ENCODE measurements at places on chromosomes 7 and 10.

GRCh38 chr10:122659651-122660050 lies 40.0 kb downstream of the C10orf120 start:
- H3K4me1 ChIP-seq = no peaks in the 10 kb centered on the region
- no peak overlapping the region for H3K27ac ChIP-seq
- no peaks in the 10 kb centered on the region for H3K36me3 ChIP-seq
- H3K4me3 ChIP-seq = no peak overlapping the region
- DNase-seq = no peak

- no peaks in the 10 kb centered on the region for H3K4me1 ChIP-seq
- H3K27me3 ChIP-seq = no peaks in the 10 kb centered on the region
- H3K4me3 ChIP-seq = no peak overlapping the region
Observed at GRCh38 chr10:48404646-48405045, 98.2 kb downstream of the MAPK8 start.

DNA sequence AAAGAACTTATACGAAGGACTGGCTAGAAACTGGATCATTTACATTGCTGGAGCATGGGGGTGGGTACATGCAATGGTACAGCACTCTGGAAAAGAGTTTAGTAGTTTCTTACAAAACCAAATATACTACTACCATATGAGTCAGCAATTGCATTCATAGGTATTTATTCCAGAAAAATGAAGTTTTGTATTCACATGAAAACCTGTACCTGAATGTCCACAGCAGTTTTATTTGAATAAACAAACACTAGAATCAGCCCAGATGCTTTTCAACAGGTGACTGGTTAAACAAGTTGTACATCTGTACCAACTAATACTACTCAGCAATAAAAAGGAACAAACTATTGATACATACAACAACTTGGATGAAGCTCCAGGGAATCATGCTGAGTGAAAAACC lies 3.4 kb downstream of the SCIN start:
- H3K4me1 ChIP-seq = peaks cover 19% of the 10 kb centered on the region
- no peak for DNase-seq
- no peak overlapping the region for H3K27ac ChIP-seq
- no peaks in the 10 kb centered on the region for H3K36me3 ChIP-seq

- H3K4me3 ChIP-seq = no peak overlapping the region
- no peak for DNase-seq
- H3K36me3 ChIP-seq = peaks cover 78% of the 10 kb centered on the region
- no peak overlapping the region for H3K27ac ChIP-seq
- peaks cover 3% of the 10 kb centered on the region for H3K4me1 ChIP-seq
Observed at GRCh38 chr10:6227346-6227745, 24.6 kb downstream of the PFKFB3 start.

DNA sequence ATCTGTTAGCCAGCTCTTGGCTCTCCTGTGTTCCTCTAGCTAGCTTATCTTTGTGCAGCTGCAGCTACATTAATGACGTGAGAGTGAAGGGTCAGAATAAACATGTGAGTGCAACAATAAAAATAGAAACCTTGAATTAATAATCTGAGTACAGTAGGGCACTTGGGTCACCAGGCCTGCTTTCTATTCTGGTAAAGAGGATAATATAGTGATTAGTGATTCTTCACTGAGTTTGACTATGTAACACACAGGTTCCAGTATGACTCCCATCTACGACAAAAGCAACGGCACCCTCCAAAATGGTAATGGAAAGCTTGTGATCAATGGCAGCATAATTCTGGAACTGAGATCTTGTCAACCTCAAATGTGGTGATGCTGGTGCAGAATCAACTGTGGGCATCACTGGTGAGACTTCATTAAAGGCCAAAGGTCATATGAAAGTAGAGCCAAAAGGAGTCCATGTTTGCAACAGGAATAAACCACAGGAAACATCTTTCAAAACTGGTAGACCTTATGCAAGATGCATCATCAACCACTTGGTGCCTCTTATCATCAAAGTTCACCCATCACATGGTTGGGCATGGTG lies 77.6 kb downstream of the NRBF2 start:
- no peak overlapping the region for H3K27ac ChIP-seq
- no peaks in the 10 kb centered on the region for H3K27me3 ChIP-seq
- no peak for DNase-seq
- H3K4me1 ChIP-seq = peaks cover 11% of the 10 kb centered on the region
- peaks cover 72% of the 10 kb centered on the region for H3K36me3 ChIP-seq

DNA sequence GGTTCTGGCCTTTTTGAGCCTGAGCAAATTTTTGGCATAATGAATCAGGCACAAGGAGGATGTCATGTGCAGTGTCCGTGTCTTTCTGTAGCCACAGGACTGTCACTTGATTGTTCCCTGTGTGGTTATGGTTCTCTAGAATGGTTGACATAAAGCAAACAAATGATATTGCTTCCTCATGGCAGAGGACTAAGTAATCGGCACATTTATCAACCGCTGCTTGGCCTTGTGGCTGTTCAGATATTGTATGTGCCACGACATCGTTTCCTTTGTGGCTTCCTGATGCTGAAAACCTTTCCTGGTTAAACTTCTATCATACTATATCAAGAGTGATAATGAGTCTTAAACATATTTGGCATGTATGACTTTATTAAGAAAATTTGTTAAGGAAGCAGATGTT lies 598.8 kb downstream of the SUGCT start:
- H3K27me3 ChIP-seq = no peaks in the 10 kb centered on the region
- H3K36me3 ChIP-seq = no peaks in the 10 kb centered on the region
- no peak overlapping the region for H3K27ac ChIP-seq

DNA sequence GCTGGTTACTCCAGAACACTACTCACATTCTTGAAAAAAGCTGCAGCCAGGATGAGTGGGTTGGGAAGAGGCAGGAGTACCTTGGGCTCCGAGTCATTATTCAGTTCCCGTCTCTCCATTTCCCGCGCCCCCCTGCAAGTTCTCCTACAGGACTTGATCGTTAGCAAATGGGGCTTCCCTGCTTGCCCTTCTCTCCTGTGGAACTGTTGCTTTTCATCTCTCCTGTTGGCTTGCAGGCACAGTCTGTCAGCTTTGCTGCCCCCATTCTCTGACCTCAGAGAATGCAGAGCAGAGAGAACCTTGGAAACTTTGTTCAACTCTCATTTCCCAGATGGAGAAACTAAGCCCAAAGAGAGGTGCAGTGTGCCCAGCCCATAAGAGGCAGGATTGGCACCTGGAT lies 35.6 kb upstream of the LRRC4 start:
- no peak overlapping the region for H3K4me3 ChIP-seq
- no peak overlapping the region for H3K27ac ChIP-seq
- DNase-seq = no peak
- H3K4me1 ChIP-seq = peaks cover 16% of the 10 kb centered on the region
- H3K27me3 ChIP-seq = no peaks in the 10 kb centered on the region

GRCh38 chr10:103834436-103835095 lies 20.8 kb downstream of the SH3PXD2A start:
- no peaks in the 10 kb centered on the region for H3K27me3 ChIP-seq
- H3K4me3 ChIP-seq = no peak overlapping the region
- no peaks in the 10 kb centered on the region for H3K4me1 ChIP-seq
- no peak overlapping the region for H3K27ac ChIP-seq
- DNase-seq = no peak

DNA sequence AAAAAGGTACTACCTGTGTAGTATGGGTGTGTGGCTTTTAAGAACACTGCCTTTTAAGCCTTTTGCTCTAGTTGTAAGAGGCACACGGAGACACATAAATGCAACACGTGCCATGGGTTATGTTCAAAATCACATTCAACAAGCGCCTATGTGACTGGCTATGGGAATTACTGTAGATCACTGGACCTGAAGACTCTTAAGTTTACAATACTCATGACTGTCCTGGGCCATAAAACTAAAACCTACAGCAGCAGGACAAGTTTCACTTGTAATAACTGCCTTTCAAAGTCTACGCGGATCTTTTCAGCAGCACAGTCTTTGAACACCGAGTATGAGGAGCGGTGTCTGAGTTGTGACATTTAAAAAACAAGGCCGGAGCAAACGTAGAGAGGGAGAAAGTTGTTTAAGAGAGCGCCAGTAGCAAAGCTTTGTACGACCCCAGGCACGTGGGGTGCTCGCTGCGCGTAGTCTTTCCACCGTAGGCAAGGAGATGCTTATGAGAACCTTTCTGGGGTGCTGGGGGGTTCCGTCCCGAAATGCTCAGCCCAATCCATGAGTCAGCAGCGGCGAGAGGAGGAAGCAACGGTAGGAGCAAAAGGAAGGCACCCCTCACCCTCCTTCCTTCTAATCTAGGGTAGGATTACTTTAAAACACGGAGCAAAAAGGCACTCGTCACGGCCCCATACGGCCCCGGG lies 662 bp downstream of the DNAJC2 start:
- H3K4me1 ChIP-seq = peaks cover 23% of the 10 kb centered on the region
- H3K4me3 ChIP-seq = peak overlapping the region; percentile 94
- peaks cover 24% of the 10 kb centered on the region for H3K36me3 ChIP-seq
- peak overlapping the region; percentile 73 for H3K27ac ChIP-seq
- H3K27me3 ChIP-seq = no peaks in the 10 kb centered on the region
- DNase-seq = peak; percentile 64

DNA sequence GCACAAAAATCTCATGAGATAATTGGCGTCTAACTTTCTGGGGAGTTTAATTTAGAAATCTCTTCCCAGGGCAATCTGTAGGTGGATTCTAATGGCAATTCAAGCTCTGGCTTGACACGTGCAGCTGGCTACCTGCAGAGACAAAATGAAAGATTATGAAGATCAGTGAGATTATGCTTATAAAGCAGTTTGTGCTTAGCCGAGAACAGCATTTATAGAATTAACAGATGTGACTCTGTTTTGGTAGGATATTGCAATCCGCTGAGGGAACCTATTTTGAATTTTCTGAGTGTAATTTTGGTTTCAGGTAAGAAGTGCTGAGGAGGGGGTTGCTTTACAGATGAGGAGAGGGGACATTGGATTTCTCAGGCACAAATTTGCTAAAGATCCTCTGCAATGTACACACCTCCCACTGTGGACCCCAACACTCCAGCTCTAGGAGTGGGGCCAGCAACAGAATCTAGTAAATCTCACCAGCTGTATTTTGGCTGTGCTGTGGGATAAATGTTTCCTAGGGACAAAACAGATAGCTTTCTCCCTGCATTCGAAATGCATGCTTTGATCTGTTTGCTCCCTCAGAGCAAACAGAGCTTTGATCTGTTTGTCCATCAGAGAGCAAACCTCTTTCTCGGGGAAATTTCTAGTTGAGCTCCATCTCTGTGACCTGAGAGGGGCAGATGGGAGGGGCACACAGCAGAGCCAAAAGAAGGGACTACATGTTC lies 7.4 kb downstream of the GJD4 start:
- no peak for DNase-seq
- H3K4me3 ChIP-seq = no peak overlapping the region
- H3K27me3 ChIP-seq = peaks cover 20% of the 10 kb centered on the region
- H3K4me1 ChIP-seq = peaks cover 8% of the 10 kb centered on the region

DNA sequence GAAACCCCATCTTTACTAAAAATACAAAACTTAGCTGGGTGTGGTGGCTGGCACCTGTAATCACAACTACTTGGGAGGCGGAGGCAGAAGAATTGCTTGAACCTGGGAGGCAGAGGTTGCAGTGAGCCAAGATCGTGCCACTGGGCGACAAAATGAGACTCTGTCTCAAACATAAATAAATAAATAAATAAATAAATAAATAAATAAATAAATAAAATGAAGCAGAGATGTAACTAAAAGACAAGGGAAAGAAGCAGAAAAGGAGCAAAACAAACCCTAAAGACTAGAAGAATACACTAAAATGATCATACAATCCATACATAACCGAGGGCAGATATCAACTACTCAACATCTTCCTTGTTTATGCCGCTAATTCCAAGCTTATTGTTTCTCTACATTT lies 209.8 kb downstream of the TYW1 start:
- H3K27ac ChIP-seq = no peak overlapping the region
- H3K4me3 ChIP-seq = no peak overlapping the region
- H3K36me3 ChIP-seq = peaks cover 4% of the 10 kb centered on the region
- H3K27me3 ChIP-seq = no peaks in the 10 kb centered on the region

GRCh38 chr7:123752534-123752933 lies 3.7 kb upstream of the WASL start:
- H3K27me3 ChIP-seq = no peaks in the 10 kb centered on the region
- H3K27ac ChIP-seq = no peak overlapping the region
- no peak for DNase-seq
- no peak overlapping the region for H3K4me3 ChIP-seq
- H3K36me3 ChIP-seq = no peaks in the 10 kb centered on the region

- DNase-seq = no peak
- no peaks in the 10 kb centered on the region for H3K27me3 ChIP-seq
- no peaks in the 10 kb centered on the region for H3K4me1 ChIP-seq
- H3K4me3 ChIP-seq = no peak overlapping the region
- peaks cover 11% of the 10 kb centered on the region for H3K36me3 ChIP-seq
Observed at GRCh38 chr10:69262292-69262751, 16.0 kb upstream of the HK1 start.

DNA sequence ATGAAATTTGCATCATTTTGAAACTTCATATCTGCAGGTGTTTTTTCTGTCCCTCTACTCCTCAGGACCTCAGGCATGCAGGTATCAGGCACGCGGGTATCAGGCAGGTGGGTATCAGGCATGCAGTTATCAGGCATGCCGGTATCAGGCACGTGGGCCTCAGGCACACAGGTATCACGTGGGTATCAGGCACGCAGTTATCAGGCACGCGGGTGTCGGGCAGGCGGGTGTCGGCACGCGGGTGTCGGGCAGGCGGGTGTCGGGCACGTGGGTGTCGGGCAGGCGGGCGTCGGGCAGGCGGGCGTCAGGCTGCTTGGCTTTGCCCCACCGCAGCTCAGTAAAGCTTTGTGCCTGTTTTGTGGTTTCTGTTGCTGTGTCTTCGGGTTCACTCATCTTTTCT lies 8.7 kb downstream of the SPRN start:
- no peaks in the 10 kb centered on the region for H3K27me3 ChIP-seq
- no peak for DNase-seq
- peaks cover 44% of the 10 kb centered on the region for H3K36me3 ChIP-seq
- H3K4me3 ChIP-seq = no peak overlapping the region
- no peaks in the 10 kb centered on the region for H3K4me1 ChIP-seq

- no peak for DNase-seq
- no peak overlapping the region for H3K27ac ChIP-seq
- H3K4me1 ChIP-seq = no peaks in the 10 kb centered on the region
- no peak overlapping the region for H3K4me3 ChIP-seq
- no peaks in the 10 kb centered on the region for H3K27me3 ChIP-seq
Observed at GRCh38 chr10:109875151-109875568, 48.2 kb downstream of the XPNPEP1 start.

- H3K36me3 ChIP-seq = no peaks in the 10 kb centered on the region
- H3K4me1 ChIP-seq = no peaks in the 10 kb centered on the region
- H3K27ac ChIP-seq = no peak overlapping the region
Observed at GRCh38 chr10:28012990-28013515, 14.2 kb upstream of the ODAD2 start.

GRCh38 chr10:57162231-57162630 lies 801.2 kb upstream of the ZWINT start:
- no peak overlapping the region for H3K4me3 ChIP-seq
- no peak for DNase-seq
- H3K27ac ChIP-seq = no peak overlapping the region
- no peaks in the 10 kb centered on the region for H3K36me3 ChIP-seq

- peaks cover 11% of the 10 kb centered on the region for H3K4me1 ChIP-seq
- H3K36me3 ChIP-seq = peaks cover 38% of the 10 kb centered on the region
- no peak overlapping the region for H3K27ac ChIP-seq
- no peaks in the 10 kb centered on the region for H3K27me3 ChIP-seq
- DNase-seq = no peak
Observed at GRCh38 chr7:5337047-5337446, 54.3 kb downstream of the SLC29A4 start.

Measured in CD4-positive, alpha-beta T cell (primary cell).